D721Med (cell line): ENCODE measurements at places on chromosomes 2 and 18.

GRCh38 chr2:105062158-105062557 lies 24.3 kb downstream of the MRPS9 start:
- no peak for DNase-seq

DNA sequence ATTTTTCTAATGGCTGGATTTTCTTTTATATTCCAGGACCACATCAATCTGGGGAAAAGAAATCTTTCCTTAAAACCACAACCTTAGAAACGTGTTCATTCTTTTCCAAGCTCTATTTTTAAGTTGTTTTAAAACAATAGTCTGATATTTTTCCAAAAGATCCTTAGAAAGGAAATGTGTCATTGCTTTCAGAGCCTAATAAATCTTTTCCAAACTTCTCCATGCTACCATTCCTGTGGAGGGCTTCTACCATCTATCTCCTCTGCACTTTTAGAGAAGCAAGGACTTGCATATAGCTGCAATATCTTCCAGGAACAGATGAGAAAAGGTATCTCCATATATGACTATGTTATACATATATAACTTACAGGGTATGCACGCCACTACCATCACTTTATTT lies 21.2 kb downstream of the WDFY1 start:
- no peak for DNase-seq

DNA sequence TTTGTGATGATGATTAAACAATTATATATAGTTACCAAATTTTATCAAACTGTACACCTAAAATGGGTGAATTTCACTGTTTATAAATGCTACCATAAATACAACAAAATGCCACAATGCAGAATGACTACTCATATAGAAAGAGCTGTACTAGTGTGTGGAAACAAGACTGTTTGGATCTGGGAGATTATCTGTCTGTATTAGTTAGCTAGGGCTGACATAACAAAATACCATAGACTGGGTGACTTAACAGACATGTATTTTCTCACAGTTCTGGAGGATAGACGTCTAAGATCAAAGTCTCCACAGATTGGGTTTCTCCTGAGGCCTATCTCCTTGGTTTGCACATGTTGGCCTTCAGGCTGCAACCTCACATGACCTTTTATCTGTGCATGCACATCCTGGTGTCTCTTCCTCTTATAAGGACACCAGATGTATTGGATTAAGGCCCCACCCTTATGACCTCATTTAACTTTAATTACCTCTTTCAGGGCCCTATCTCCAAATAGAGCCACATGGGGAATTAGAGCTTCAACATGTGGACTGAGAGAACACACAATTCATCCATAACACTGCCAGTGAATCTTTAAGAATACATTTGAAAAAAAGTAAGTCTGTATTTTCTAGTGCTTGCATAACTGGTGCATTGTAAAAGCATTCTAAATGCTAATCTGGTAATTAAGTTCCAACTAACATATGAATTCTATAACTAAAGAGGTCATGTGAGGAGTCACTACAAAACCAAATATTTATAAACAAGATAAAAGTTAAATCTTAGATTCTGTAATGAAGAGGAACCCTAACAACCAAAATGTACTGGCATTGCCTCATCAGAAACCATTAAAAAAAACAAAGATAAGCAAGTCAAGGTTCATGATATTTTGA lies 699.6 kb downstream of the NYAP2 start:
- DNase-seq: no peak

DNA sequence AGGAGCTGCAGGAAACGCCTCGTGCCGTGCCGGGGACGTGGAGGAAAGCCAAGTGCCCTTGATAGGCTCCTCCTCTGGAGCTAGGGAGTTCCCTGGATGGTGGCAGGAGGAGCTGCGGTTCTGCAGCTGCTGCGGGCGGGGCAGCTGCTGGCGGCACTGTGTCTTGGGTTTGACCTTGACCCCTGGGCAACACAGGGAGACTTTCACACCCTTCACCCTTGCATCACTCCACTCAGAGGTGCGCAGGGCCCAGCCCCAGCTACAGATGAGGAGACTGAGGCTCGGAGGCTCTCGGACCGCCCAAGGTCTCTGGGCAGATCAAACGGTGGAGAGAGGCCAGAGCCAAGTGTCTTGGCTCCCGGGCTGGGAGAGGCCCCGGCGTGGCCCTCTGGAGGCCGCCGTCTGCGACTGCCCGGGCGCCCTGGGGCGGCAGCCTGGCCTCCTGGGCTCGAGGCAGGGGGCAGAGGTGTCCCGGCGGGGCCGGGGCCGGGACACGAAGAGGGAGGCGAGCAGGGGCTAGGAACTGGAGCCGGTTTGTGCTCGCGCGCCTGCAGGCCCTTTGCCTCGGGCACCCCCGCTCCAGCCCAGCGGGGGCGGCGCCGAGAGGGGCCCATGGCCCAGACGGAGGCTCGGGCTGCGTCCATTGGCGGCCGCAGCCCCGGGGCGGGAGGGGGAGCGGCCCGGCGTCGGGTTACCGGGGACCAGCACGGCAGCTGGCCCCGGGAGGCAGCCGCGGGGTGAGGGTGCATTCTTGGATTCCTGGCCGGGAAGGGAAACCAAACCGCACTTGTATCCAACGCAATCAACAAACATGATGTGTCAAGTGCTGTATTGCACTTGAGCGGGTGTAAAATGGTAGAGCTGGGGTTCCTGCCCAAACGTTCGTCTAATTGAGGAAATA lies 129.6 kb upstream of the SLC1A4 start:
- no peak for DNase-seq

- DNase-seq: no peak
Measured at GRCh38 chr2:11248-11941, 34.9 kb downstream of the FAM110C start.

GRCh38 chr18:76209597-76209996 lies 285.4 kb downstream of the ZNF516 start:
- no peak for DNase-seq

DNA sequence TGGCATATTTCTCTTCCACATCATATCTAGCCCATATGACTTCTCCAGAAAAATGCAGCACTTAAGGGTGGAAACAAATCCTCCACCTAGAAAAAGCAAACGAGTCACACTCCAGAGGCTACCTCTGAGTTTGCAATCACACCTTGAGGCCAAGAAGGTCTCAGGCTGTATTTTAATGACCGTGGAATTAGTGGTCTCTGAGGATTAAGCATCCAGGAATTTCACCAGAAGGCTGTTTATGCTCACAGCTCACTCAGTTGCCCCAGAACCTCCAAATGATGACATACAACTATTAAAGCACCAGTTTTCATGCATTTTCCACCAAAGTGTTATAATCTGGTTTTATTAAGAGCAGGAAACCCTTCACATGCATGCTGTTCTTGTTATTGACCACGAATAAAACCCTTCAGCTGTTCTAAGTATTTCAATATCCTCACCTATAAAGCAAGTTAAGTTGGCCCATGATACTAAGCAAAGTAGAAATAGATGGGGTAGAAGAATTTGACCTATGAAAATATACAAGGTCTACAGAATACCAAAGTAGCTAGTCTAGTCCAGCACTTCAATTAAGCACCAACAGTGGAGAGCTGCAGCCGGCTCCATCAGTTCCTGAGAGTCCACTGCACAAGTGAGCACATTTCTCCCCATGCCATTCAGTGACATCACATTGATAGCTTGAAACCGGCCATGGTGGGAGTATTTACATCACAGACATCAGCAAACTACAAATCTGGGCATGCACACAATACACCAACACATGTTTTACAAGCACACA lies 39.5 kb upstream of the SLC14A1 start:
- no peak for DNase-seq

DNA sequence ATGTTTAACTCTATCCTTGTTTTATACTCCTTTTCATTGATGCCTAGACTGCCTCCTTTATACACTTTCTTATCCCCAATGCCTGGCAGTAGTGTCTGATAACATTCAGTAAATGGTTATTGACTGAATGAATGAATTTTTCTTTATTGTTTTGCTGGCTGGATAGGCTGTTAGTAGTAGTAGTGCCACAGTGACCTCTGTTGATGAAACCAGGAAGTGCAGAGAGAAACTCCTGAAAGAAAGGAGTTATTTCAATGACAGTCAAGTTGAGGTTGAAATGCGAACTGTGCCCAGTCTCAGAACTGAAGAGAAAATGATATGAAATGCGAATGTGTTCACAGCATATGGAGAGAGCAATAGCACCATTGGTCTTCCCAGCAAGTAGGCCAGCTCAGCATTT lies 26.8 kb upstream of the SLC9A2 start:
- DNase-seq: no peak

DNA sequence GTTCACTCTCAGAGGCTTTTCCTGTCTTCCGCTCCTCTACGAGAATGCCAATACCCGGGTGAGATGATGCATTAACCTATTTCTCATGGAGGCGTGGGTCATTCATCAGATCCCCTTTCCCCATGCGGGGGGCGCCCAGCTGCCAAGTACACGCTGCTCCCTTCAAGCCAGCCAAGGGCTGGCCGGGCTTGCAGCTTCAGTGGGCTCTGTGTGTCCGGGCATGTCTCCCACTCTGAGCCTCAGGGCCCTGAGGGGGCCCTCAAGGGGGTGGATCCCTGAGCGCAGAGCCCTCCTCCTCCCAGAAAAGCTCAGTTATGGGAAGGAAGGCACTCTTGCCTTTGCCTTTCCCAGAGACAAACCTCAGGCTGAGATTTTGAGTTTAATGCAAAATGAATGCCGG lies 431.8 kb upstream of the MYT1L start:
- no peak for DNase-seq

- no peak for DNase-seq
Measured at GRCh38 chr2:19670303-19670702, 231.5 kb downstream of the TTC32 start.

DNA sequence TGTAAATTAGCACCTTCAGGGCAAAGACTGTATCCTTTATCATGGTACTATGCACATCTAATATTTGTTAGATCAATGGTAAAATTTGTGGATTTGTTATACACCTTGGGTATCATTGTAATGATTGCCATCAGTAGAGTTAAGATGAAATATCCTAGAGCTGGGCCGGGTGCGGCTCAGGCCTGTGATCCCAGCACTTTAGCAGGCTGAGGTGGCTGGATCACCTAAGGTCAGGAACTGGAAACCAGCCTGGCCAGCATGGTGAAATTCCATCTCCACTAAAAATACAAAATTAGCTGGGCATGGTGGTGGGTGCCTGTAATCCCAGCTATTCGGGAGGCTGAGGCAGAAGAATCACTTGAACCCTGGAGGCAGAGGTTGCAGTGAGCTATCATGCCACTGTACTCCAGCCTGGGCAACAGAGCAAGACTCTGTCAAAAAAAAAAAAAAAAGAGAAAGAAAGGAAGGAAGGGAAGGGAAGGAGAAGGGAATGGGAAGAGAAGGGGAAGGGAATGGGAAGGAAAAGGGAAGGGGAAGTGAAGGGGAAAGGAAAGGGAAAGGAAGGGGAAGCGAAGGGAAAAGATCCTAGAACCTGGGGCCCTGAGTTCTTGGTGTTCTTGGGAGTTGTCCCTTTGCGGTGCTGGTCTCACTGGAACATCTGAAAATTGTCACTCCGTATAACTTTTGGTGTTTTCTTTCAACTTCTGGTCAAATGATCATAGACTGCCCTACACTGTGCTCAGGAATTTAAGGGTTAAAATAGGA lies 71.1 kb upstream of the NEUROD1 start:
- no peak for DNase-seq

GRCh38 chr2:236507393-236508085 lies 62.1 kb upstream of the ACKR3 start:
- DNase-seq: no peak

GRCh38 chr18:74773171-74773624 lies 175.5 kb downstream of the ZNF407 start:
- no peak for DNase-seq

GRCh38 chr2:60368456-60368855 lies 185.0 kb downstream of the BCL11A start:
- no peak for DNase-seq

- no peak for DNase-seq
Measured at GRCh38 chr2:192128655-192129054, 66.1 kb downstream of the TMEFF2 start.

DNA sequence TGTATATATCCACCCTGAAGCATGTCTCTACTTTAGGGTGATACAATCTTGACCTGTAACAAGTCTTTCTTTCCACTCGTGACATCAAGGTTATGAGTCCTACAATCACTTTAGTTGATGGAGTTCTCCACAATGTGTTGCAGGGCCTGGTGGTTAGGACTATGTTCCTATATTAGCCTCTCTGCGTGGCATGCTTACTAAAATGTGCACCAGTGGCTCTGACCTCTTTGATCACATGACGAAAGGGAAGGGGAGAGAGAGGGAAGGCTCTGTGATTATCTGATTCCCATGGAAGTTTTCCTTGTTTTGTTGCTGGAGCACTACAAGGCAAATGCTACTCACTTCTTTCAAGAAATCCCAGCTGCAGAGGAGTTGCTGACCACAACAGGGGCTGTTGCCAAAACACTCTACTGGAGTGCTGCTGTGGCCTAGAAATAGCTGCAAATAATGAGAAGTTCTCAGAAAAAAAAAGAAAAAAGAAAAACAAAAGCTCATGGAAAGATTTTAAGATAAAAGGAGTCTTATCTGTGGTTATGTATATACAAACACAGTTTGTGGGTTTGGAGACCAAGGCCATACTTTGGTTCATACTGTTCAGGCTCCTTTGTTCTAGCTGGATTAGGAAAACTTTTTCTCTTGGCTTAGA lies 272.8 kb upstream of the MMADHC start:
- DNase-seq: no peak

DNA sequence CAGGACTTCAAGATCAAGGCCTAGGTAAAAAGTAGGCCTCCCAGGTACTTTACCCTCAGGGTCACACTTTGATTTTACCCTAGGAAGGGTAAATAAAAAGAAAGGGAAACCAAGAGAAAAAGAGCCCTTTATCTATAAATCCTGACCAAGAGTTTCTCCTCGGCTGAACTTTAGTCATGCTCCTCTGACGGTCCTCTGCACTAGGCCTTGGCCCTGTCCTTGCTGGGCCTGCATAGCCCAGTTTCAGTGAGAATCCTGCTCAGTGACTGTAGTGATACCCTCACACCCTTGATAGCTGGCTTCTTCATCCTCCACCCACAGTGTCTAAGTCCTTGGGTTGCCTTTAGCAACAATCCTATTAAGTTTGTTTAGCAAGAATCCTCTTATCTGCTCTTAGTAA lies 20.5 kb upstream of the ITSN2 start:
- peak; percentile 71 for DNase-seq

DNA sequence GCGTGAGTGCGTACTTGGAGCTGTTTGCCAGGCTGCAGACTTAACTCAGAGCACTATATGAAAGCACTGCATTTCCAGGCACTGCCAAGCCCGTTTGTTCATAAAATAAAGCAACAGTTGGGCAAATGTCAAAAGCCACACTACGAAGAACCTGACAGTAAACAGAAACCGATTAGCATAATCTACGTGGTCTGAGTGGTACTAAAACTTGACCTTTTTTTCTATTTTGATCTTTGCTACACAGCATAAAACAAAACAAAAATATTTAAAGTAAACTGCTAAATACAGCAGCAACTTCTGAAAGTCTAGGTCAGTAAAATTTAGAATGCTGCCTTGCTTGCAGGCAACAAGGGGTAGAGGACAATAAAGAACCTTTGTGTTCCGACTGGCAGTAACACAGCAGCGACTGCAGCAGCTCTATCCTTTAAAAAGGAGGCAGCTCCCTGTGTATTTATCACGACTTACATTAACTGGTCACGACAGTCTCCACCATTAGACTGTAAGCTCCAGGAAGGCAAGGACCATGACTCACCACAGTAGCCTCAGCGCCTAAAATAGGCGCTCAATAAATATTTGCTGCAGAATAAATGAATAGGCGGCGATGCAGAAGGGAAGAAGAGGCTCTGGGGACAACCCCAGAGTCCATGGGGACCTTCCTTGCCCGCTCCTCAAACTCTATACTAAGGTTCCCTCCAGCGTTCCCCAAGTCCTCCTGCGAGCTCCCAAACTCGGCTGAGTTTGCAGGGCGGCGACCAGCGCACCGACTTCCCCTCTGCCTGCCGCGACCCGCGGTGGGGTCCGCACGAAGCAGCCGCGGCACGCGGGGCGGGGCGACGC lies 902 bp downstream of the SS18 start:
- DNase-seq: no peak

- DNase-seq: no peak
Measured at GRCh38 chr2:223588251-223588650, 13.9 kb downstream of the SCG2 start.
